NCI-H524 (cell line): ENCODE measurements at places on chromosomes 3 and 15.

DNA sequence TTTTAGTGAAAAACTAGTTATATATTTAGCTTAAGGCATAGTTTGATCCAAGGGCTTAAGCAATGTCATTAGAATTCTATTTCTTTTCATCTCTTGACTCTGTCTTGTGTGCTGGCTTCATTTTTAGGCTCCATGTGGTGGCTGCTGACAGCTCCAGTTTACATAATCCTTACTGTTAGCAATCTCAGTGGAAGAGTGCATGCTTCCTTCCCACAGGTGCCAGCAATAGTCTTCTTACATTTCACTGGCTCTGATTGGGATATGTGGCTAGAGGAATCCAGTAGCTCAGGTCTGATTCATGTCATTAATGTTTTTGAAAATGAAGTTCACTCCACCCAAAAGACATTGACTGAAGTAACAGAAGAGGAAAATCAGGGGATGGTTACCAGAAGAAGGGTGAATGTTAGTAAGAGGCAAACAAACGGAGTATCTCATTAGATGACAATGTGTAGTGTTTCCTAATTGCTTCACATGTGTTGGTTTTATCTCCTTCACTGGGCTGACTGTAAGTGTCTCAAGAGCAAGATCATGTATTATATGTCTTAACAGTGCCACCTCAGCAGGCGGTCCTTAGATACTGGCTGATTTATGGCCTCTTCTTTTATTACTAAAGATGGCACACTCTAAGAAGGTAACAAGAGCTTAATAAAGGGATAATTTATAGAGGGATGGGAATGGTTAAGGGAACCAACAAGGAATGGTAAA lies 25.6 kb upstream of the TCF12 start:
- peak; percentile 94 for DNase-seq

DNA sequence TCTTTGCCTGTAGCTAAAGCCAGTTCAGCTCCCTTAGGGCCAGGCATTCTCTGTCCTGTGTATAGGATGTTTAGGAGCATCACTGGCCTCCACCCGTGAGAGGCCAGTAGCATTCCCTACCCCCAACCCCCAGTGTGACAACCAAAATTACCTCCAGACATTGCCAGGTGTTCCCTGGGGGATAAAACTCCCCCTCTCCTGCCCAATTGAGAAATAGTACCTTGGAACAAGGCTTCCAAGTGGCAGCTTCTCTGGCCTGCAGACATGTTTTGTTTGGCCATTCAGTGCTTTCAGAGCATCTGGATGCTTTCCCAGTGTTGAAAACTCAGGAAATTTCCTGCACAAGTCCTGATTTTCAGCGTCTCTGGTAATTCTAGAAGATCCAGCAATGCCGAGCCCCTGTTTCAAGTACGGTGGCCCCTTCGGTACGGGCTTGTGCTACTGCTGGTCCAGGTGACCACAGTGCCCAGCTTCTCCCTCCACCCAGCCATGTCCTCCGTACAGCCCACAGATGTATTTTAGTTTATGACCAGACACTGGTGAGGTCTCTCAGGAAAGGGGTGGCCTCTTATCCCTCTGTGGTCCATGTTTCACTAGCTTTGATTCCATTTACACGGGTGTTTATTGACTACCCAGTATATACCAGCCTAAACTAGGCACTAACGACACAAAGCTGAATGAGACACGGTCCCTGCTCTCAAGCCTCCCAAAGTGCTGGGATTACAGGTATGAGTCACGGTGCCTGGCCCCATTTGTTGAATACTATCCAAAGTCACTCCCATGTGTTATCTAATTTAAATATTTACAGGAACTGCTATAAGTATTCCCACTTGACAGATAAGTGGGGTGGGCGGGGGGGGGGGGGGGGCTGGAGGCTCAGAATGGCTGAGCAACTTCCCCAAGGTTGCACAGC lies 125.4 kb upstream of the RAD18 start:
- DNase-seq, result no peak

DNA sequence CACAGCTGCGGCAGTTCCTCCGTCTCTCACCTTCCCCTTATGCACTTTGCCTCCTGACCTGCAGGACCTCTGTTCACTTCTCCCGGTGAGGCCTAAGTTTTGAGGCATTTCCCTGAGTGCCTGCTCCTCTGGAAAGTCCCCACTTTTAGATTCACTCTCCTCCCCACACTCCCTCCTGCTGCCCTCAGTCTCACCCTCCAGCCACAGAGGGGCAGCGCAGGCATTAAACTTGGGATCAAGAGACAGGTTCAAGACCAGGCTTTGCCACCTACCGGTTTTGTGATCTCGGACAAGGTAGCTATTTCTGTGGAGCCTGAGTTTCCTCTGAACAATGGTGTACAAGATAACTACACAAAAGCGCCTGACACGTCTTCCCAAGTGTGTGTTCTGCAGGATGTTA lies 19.4 kb downstream of the SLC6A11 start:
- no peak for DNase-seq

- no peak for DNase-seq
Measured at GRCh38 chr3:78614486-78614885, 1153.3 kb downstream of the ROBO1 start.

DNA sequence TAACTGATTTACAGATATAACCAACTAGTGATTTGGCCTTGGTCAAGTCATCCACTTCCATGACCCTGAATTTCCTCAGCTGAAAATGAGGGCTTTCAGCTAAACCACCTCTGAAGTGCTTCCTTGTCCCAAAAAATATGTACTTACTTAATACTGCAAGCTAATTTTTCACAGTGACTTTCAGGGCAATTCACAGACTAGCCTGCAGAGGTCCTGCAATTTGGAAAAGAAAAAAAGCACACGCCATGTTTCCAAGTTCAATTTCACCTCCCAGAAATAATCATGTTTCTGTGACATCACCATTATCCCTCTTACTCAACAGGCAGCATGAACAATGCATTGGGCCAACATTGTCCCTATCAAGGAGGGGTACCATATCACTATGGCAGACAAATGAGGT lies 218.2 kb downstream of the SHOX2 start:
- no peak for DNase-seq

DNA sequence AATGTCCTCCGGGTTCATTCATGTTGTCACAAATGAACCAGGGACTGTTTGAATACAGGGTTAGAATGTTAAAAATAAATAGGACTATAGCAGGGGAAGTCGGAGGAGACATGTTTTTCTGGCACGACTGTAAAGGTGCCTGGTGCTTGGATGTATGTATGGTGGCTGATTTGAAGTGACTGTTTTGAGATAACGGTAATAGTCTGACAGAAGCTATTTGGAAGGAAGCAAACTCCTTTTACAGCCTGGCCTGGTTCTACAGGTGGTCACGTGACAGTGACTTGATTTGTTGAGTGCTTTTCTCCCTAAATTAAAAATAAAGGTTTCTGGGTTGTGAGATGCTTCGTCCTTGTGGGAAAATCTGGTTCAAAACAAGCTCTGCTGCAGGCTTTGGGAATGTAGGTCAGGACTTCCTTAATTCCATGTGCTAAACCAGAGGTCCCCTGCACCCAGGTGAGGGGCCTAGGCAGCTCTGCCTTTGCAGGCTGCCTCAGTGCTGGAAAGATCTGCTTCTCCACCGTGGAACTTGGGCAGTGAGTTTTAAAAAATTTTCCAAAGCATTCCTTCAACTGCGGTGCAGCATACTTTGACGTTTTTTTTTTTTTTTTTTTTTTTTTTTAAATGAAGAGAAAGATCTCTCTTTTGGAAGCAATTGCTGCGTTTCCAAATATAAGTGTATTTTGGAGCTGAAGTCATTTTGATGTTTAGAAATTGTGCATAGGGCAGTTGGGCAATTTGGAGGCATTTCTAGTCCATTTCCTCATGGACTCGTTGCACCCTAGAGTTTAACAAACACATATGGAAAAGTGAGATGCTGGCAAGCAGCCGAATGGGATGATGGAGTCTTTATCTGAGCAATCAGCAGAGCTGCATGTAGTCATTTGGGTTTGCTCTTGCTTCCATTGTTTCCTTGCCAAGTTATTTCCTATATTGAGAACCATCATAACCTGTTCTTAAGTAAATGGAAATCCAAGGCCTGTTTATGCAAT lies 30.9 kb downstream of the ITPR1 start:
- DNase-seq, result no peak

- no peak for DNase-seq
Measured at GRCh38 chr15:92130906-92131305, 262.8 kb upstream of the ST8SIA2 start.

DNA sequence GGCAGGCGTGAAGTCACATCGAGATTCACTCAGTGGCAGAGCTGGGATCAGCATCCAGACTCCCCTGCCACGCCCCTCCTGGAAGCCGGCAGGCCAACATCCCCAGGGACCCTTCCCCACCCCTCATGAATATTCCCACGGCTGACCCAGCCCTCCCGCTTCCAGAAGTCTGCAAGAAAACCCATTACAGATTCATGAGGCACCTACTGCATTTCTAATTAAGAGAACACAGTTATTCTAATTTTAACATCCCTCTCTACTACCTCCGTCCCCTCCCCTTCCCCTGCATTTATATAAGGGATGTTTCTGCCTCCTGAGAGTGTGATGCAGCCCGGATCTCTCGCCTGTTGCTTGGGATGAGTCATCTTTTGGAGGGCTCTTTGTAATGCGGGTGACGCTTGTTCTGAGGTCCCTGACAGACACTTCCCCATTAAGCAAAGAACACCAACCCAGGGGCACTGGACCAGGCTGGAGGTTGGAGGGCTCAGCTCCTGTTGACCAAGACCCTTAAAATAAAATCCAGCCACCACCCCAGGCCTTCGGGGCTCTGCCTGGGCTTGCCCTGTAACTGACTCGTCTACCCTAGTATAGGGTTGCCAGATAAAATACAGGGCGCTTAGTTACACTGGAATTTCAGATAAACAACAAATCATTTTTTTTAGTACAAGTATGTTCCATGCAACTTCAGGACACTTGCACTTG lies 118.7 kb downstream of the NUP210 start:
- no peak for DNase-seq

- no peak for DNase-seq
Measured at GRCh38 chr15:64144565-64145281, 6.8 kb upstream of the SNX22 start.

GRCh38 chr3:196949285-196949619 lies 6.9 kb upstream of the NCBP2 start:
- DNase-seq, result no peak

GRCh38 chr3:126211569-126211968 lies 31.2 kb upstream of the ALDH1L1 start:
- DNase-seq, result no peak

DNA sequence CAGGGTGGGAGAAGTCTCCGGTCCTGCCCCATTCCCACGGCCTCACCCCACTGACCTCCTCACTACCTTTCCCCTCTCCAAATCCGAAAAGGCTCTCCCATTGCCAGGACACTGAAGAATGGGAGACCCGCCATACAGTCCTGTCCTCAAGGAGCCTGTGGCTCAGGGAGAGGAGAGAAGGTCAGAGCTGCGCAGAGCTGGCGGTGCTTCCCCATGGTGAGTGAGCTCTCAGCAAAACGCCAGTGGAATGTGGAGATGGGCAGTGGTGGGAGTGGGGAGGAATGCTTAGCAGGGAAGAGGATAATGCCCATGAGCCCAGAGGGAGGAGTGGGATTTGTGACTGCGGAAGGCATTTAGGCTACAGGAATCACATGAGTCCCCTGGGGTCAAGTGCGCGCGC lies 20.1 kb downstream of the FAM43A start:
- no peak for DNase-seq

- no peak for DNase-seq
Measured at GRCh38 chr3:62098646-62099365, 274.5 kb downstream of the FEZF2 start.

GRCh38 chr3:133016838-133017309 lies 21.3 kb upstream of the TMEM108 start:
- no peak for DNase-seq

GRCh38 chr3:98333989-98334606 lies 19.6 kb upstream of the OR5K4 start:
- DNase-seq, result no peak

DNA sequence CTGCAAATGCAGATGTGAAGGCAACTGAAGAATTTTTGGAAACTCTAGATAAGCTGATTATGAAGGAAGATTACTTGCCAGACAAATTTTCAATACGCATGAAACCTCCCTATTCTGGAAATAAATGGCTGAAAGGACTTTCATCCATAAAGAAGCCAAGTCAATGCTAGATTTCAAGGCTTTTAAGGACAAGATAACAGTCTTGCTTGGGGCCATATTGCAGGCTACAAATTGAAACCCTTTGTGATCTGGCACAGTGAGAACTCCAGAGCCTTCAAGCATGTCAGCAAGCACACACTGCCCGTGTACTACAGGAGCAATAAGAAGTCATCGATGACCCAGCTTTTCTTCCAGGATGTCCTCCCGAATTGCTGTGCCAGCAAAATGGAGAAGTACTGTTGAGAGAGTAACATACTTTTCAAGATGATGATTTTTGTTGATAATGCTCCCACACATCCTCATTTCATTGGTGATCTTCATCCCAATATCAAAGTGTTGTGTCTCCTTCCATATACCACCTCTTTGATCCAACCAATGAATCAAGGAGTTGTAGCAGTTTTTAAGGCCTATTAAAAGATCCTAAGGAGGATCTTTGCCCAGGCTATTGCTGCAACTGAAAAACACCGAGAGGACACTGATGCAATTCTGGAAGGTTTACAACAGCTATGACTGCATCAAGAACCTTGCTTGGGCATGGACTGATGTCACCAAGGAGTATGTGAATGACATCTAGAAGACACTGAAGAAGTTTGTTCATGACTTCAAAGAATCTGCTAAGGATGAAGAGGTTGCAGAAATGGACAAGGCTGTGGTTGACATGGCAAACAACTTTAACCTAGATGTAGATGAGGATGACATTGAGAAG lies 20.3 kb downstream of the CALML4 start:
- DNase-seq, result no peak

DNA sequence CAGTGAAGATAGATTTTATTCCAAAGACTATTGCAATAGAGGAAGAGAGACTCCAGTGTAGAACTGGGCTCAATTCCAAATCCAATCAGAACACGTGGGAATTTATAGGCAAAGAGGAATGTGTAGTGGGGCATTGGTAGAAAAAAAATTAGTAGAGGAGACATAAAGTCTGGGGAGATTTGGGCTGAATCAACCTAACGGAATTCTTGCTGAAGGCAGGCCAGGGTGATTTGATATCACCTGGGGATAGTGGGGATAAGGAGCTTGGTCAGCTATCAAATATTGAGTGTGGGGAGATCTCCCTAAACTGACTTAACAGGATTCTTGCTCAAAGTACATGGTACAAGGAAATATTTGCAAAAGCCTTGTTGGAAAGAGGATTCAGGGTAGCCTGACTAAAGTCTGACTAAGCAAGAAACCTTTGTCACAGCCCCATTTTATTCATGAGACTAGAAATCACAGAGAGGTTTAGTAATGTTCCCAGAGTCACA lies 29.6 kb downstream of the SST start:
- no peak for DNase-seq

- no peak for DNase-seq
Measured at GRCh38 chr3:100650651-100651619, 41.5 kb downstream of the ADGRG7 start.

DNA sequence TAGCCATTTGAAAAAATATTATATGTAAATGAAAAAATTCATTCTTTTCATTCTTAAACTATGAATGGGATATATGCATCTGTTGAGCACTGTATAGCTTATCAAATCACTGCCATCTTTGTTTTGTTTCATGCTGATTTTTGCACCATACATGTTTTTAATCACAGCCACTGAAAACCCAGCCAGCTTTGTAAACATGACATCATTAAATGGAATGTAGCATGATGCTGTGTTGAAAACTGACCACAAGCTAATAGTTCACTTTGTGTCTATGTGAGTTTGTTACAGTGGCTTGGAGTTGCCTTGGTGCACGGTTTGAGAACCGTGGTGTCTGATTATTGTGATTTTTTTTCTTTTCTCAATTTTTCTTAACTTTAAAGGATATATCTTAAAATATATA lies 75.7 kb downstream of the GMPS start:
- DNase-seq, result no peak

- no peak for DNase-seq
Measured at GRCh38 chr3:197730200-197730599, 6.5 kb downstream of the RUBCN start.
